ENCODE measurements at places on chromosomes 11 and 22. TPM values are rescaled to one million over a fixed set of nuclear protein-coding genes. Genes with fewer than 3 reads are reported as not detected.

DNA sequence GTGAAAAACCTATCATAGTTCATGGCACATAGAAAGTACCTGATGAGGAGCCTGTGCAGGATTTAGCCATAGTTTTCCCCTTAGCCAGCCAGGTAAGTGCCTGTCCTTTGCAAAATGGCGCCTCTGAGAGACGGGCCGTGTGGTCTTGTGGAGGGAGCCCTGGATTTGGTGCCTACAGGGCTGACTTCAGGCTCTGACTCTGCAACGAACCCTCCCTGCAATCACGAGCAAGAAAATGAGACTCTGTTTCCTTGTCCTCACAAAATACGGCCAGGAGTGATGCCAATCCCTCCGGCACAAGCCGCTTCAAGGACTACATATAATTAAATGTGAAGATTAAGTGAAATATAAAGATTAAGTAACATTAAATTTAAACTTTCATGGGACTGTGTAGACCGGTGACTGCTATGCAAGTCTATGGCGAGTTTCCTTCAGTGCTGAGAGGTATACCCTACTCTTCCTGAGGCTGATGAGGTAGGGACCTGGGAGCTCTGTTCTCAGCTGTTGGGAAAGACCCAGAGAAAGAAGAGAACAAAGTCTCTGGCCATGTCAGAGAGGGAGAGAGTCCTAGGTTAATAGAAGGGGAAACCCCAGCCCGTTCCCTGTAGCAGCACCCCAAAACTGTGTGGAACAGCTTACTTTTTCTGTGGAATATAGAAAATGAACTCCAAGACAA, 6.1 kb upstream of the CXCR5 start:
- no peak for DNase-seq

GRCh38 chr11:63766531-63767235, 1.9 kb downstream of the ZFTA start:
- no peak for DNase-seq

GRCh38 chr11:72297828-72298227, 53.9 kb upstream of the PHOX2A start:
- DNase-seq, result no peak

Gene CLCF1
- 13.4 TPM for total RNA-seq
